Activated naive CD8-positive, alpha-beta T cell treated with anti-CD3 and anti-CD28 coated beads for 36 hours (primary cell): ENCODE measurements at places on chromosomes 16 and 17. TPM values are rescaled to one million over a fixed set of nuclear protein-coding genes. Genes with fewer than 3 reads are reported as not detected.

CCDC200 gene
- total RNA-seq, result not detected

FOXJ1 gene
- 7.8 TPM for total RNA-seq

JPH3 gene
- 0.08 TPM for total RNA-seq

KRT16 gene
- total RNA-seq, result not detected

CBLN1 gene
- not detected for total RNA-seq

CHRNB1 gene
- total RNA-seq, result 11.3 TPM

GUCY2D gene
- total RNA-seq, result not detected

CEP112 gene
- total RNA-seq, result 1.3 TPM

MFSD6L gene
- not detected for total RNA-seq

HES7 gene
- total RNA-seq, result 1.9 TPM

ANKFN1 gene
- not detected for total RNA-seq

KRTAP2-2 gene
- total RNA-seq, result not detected

ATP2C2 gene
- total RNA-seq, result not detected

WDR81 gene
- 15.2 TPM for total RNA-seq

CSF3 gene
- not detected for total RNA-seq

NPIPA2 gene
- total RNA-seq, result 2.0 TPM

HSPB9 gene
- 0.33 TPM for total RNA-seq

GRAP gene
- 14.8 TPM for total RNA-seq

ERN2 gene
- not detected for total RNA-seq

MGAT5B gene
- 0.18 TPM for total RNA-seq

LGALS9B gene
- total RNA-seq, result not detected

- DNase-seq, result no peak
Measured at GRCh38 chr16:11316331-11317015, 28.8 kb upstream of the RMI2 start.

GRCh38 chr17:35244341-35245195 is 1.7 kb downstream of the SLFN5 start:
- DNase-seq, result peak; percentile 90

DNA sequence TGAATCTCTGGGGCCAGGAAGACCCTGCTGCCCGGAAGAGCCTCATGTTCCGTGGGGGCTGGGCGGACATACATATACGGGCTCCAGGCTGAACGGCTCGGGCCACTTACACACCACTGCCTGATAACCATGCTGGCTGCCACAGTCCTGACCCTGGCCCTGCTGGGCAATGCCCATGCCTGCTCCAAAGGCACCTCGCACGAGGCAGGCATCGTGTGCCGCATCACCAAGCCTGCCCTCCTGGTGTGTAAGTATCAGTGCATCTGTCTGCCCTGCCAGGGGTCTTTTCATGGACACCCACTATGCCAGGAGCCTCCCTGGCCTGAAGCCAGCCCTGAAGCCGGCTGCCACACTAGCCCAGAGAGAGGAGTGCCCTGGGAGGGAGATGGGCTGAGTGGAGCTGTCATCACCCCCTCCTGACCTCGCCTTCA is at the start of gene CETP:
TSS of gene CETP (plus strand) at position 100 of the 431 bp plus-strand sequence. CDS start at position 130, 30 bp downstream.
- DNase-seq, result no peak

DNA sequence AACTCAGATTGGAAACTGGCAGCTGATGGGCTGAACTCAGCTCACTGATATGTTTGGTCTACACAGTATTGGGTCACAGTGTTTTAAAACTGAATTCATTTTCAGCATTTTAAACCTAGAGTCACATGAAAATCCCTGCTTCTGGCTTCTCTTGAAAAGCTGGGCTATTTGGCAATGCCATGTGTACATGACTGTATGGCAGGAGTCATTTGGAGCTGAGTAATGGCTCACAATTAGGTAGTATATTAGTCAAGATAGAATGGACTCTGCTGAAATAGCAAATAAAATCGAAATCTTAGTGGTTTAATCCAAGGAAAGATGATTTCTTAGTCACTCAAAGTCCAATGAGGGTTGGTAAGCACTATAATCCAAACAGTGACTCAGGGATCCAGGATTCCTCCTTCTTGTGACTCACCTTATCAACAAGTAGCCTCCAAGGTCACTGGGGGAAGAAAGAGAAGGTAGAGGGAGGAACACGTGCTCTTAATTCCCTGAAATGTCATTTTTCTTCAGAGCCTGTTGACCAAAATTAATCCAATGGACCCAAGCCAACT is 13.9 kb upstream of the PMP22 start:
- no peak for DNase-seq

DNA sequence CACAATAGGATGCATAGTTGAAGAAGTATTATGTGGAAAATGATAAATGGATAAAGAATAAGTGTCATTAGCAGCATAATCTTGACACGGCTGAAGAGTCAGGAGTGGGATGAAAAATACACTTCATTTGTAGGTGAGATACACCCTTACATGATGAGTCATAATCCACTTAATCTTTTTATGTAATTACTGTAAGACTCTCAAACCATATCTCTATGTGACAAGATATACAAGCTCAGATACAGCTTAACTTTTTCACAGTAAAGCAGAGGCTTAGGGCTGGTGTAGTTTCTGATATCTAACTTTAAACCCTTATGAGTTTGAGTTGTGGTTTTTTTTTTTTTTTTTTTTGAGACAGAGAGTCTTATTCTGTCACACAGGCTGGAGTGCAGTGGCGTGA is 101.2 kb downstream of the FTO start:
- DNase-seq, result no peak

GRCh38 chr17:32709562-32709961 is 167.4 kb downstream of the MYO1D start:
- DNase-seq, result no peak

DNA sequence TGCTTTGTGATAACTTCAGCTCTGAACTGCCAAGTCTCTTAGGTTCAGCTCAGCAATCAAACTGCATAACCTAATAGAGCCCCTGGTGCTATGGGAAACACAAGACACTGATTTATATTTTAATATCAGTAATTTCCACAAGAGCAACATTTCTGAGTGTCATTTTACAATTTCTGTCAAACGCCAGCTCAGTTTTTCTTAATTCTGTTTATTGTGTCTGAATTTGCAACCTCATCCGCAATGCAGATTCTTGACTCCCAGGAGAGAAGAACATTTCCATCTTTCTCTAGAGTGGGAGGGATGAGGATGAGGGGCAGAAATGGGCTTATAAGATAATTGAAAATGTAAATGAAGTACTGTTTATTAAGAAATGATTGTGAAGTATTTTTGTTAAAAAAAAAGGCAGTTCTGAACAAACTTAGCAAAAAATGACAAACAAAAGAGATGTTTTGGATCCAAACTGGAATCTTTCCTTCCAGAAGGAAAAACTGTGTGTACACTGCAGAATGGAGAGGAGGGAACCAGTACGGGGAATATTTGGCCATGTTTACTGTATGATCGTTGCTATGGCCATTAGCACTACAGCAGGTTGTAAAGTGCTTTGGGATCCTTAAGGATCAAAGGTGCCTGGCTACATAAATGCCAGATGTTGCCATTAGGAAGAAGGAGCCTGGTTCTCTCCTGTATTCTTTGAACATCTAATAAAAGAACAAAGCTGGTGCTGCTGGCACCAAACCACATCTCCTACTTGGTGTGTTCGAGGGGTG is 7.4 kb upstream of the PMFBP1 start:
- DNase-seq, result no peak

DNA sequence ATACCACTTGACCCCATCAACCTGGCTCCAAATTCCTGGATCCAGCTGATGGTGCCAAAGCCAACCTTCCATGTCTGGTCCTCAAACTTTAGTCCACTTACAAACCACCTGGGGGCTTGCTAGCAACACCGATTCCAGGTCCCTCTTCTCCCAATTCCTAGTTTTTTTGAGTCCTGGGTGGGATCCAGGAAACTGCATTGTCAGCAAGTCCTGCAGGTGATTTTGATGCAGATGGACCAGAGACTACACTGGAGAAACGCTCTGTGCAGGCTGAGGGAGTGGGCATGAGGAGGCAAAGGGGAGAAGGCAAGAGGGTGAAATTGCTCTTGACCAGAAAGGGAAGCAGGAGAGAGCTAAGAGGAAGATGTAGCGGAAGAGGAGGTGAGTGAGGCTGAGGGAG is 21.0 kb upstream of the NOS2 start:
- DNase-seq, result no peak

GRCh38 chr17:66652840-66653507 is 181.9 kb upstream of the CACNG5 start:
- DNase-seq, result no peak

GRCh38 chr17:36918211-36918691 is 19.0 kb upstream of the LHX1 start:
- DNase-seq, result no peak

GRCh38 chr16:30984669-30985400 is at the start of gene HSD3B7:
TSS of gene HSD3B7 (plus strand) at chr16:30985207. CDS start at chr16:30985659, 452 bp downstream.
- peak; percentile 79 for DNase-seq

- no peak for DNase-seq
Measured at GRCh38 chr16:14629612-14629918, 495 bp downstream of the PARN start.

DNA sequence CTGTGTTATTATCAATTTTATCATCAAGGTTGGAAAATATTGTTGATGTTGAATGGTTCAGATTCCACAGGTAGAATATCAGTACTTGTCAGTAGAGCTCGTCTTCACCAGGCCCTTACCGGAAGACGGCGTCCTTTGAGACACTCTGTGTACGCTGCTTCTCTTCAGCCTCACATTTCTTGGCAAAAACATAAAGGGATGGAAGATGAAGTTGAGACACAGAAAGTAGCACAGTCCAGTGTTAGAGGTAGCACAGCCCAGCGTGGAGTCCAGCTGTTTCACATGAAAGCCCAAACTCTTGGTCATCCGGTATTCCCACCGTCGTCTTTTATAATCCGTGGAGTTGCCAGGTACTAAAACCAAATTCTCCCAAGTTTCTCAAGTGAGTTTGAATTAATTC is 30.4 kb downstream of the ATP2C2 start:
- no peak for DNase-seq

DNA sequence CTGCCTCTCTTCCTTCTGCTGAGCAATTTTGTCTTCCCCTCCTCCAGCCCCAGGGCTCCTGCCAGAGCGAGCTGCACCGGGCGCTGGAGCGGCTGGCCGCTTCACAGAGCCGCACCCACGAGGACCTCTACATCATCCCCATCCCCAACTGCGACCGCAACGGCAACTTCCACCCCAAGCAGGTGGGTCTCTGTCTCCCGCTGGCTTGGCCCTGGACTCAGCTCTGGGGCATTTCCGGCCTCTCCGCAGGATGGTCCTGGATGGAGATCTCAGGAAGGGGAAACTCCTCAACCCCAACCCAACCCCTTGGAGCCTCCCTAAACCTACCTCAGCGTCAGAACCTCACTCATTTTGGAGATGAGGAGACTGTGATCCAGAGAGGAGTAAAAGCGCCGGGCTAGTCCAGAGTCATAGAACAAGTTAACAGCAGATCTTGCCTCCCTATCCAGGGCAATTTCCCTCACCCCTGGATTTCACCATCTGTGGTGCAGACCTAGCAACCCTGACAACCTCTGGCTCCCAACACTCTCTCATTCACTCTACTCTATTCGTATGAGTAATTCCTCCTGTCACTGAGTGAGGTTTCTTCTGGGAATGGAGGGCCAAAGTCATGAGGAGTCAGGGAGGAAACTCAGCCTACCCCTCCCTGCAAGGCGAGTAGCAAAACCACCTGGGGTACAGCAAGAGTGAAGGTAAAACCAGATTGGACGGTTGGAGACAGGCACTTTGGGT is 10.8 kb downstream of the IGFBP4 start:
- no peak for DNase-seq

- no peak for DNase-seq
Measured at GRCh38 chr16:81482329-81483063, 37.9 kb downstream of the CMIP start.

DNA sequence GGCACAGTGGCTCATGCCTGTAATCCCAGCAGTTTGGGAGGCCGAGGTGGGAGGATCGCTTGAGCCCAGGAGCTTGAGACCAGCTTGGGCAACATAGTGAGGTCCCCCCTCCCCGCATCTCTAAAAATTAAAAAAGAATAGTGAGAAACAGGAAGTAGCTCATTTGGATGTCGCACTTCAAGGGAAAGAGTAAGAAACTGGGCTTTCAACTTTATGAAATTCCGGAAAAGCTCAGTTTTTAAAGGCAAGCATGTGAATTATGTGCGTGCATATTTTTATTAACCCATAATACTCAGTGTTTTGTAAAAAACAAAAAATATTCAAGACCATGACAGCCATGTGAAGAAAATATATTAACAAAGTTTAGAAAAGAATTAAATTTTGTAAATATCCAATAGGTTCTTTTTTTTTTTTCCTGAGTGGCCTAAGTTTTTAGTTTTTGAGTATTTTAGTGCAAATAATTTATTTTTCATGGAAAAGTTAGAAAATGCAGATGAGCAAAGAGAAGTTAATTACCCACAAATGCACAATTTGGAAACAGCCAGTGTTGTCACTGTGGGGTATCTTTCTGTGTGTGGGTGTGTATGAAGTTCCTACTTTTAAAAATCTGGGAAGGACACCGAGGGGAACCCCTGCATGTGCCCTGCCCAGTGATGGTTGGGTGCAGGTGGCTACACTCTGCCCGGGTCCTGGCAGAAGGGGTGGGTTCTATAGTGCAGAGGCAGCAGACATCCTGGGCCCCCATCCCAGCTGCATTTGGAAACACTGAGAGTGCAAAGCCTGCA is 40.0 kb downstream of the CIBAR2 start:
- DNase-seq, result no peak

- DNase-seq, result peak; percentile 18
Measured at GRCh38 chr17:7439462-7440112, at the start of gene FGF11. TSS of gene FGF11 (plus strand) at chr17:7439512. CDS start at chr17:7439621, 109 bp downstream.

GRCh38 chr17:30894236-30894635 is 11.8 kb downstream of the TEFM start:
- no peak for DNase-seq

- DNase-seq, result no peak
Measured at GRCh38 chr17:46772475-46773220, 45.8 kb downstream of the WNT3 start.

DNA sequence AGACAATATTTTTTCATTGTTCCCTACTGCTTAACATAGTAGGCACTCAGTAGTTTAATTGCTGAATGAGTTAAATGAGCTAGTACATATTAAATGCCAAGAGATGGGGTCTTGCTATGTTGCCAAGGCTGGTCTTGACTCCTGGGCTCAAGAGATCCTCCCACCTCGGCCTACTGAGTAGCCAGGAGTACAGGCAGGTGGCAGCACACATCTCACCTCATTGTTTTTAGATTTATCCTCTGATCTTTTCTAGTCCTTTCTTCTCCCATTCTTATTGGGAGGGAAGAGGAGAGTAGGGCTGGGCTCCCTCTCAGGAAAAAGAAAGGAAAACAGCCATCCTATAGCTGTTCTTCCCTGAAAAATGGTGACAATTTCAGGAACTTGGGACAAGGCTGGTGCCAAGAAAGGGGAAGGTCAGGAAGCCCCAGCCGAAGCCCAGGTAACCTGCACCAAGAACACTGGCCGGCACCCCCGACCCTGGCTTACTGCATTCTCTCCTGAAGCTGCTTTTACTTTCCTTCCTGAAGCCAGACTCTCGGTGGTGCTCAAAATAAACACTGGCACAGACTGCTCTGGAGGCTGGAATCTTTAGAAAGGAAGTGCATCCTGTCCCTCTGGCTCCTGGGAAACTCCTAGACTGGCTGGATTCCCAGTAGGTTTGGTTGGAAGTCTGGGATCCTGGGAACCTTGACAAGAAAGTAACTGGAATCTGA is 2.7 kb downstream of the TNFAIP1 start:
- no peak for DNase-seq

GRCh38 chr16:13231365-13231764 is 330.0 kb downstream of the SHISA9 start:
- DNase-seq, result no peak
